ENCODE measurements at places on chromosomes 6 and 20.
A peak's percentile ranks its signal among the peaks of the same experiment; 100 is the strongest.

DNA sequence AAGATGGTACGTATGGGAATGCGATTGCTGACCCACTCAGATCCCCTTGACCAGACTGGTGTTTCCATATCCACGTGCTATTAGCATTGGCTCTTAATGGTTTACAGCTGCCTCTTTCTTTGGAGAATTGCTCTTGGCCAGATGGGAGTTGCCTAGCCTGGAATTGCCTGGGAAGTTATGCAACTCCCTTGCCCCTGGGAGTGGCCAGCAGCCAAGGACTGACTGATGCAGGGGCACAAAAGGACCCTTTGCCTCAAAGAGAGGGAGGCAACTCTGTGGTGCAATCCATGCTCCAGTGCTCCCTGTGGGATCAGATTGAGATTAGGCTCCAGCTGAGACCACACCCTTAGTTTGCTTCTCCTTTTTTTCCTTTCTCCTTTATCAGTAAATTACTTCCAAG, 203.5 kb upstream of the JAG1 start:
- DNase-seq: no peak

GRCh38 chr20:7161690-7162089, 394.2 kb downstream of the BMP2 start:
- DNase-seq: no peak

- no peak for DNase-seq
Observed at GRCh38 chr20:63454731-63455567, 17.5 kb downstream of the KCNQ2 start.

DNA sequence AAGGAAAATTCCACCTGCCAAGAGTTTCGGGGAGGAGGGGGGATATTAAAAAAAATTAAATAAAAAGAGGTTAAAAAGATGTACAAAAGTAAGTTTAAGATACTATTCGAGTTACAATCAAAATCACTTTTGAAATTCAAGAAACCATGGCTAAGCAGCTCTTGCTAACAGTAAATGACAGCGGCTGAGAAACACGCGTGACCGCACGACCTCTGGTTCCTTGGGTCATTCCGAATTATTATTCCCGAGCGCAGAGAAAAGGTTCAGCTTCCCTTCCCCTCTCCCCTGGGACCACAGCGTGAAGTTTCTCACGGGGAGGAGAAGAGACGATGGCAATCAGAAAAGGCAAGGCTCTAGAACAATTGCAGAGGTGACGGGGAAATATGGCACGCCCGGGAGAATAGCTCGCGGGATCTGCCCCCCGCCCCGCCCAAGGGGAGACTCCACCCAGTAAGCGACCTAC, 496 bp downstream of the TMEM242 start:
- peak; percentile 62 for DNase-seq

- DNase-seq: no peak
Observed at GRCh38 chr6:132663661-132664060, 4.7 kb upstream of the TAAR1 start.

DNA sequence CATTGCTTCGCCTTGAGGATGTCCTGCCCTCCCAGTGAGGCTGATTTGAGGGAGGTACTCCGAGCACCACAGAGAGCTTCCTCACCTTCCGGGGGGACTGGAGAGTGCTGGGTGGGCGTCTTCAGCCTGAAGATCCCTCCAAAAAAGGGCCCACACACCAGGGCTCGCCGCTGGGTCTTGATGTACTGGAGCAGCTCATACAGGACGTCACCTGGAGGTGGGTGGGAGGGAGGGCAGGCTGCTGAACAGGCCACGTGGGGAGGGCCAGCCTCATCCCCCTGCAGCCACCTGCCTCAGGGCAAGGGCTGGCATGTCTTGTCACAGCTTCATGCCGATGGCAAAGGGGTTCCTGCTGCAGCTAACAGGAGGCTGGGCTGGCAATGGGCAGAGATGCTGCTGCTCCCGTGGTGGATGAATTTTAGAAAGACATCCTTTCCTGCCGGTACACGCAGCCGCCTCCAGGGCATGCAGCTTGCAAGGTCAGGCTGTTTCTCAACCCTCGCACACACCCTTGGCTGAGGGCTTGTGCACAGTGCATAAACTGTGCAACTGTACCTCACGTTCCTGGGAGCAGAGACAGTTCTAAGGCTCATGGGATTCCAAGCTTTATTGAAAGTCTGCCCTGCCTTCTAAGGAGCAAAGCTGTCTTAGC, 14.0 kb downstream of the ETV7 start:
- DNase-seq: no peak

GRCh38 chr6:109060571-109060970, 34.1 kb downstream of the SESN1 start:
- no peak for DNase-seq

- DNase-seq: no peak
Observed at GRCh38 chr6:42777126-42777822, 4.6 kb upstream of the BICRAL start.

DNA sequence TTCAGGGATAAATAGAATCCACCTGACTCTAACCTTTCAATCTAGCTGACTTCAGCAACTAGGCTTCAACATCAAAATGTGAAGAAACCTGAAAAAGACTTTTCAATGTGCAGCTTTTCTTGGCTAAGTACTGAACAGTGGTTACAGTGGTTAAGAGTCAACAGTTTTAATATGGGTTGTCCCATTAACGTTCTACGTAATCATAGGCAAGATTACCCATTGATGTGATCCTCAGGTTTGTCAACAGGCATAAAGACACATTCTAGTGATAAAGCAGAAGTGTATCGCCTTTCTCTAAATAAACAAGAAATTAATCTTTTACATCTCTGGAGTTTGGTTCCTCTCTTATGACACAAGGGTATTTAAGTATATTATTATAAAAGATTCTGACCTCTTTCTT, 154.1 kb upstream of the RUNX2 start:
- DNase-seq: no peak

- no peak for DNase-seq
Observed at GRCh38 chr6:126020305-126021050, 34.1 kb downstream of the TRMT11 start.

GRCh38 chr6:19535351-19535750, 301.8 kb upstream of the ID4 start:
- DNase-seq: peak; percentile 82

- no peak for DNase-seq
Observed at GRCh38 chr6:62803094-62803493, 408.2 kb upstream of the FKBP1C start.

- DNase-seq: no peak
Observed at GRCh38 chr6:167209577-167209975, 51.8 kb upstream of the GPR31 start.

GRCh38 chr6:114659513-114659912, 316.7 kb upstream of the HS3ST5 start:
- no peak for DNase-seq

DNA sequence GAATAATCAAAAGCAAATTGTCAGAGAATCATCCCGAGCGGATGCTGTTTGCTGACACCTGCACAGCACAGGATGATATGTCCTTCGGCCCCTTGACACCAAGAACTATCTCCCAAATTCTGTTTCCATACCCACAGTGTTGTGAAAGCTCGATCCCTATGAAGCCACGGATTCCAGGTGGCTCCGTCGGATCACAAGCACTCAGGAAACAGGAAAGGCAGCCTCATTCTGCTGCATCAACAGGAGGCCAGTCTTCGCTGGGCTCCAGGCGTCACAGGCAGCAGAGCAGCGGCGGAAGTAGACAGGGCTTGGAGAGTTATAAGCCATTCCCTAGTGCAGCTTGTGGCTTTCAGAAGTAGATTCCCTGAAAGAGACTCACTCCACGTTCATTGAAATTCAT, 342.3 kb downstream of the C6orf118 start:
- no peak for DNase-seq

GRCh38 chr6:152642578-152643375, 5.6 kb upstream of the SYNE1 start:
- DNase-seq: peak; percentile 4

DNA sequence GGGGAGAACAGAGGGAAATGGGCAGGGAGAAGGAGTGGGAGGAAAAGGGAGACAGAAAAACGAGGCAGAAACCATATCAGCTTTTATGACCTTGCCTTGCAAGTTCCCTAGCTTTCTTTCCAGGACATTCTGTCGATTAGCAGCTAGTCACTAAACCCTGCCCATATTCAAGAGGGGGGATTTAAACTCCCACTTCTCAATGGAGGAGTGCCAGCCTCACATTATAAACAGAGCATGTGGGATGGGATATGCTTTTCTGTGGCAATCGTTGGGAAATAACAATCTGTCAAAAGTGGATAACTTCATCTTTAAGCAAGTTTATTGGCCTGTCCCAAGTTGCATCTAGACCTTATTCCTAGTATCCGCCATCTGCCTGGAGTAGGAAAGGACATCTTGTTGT, 57.0 kb upstream of the TMEM170B start:
- no peak for DNase-seq

Data from COLO829 (cell line).